ENCODE measurements at places on chromosomes 2 and 18.

- no peak for DNase-seq
These were observed 82.3 kb downstream of the VAPA start for GRCh38 chr18:9996094-9996493.

- DNase-seq: no peak
These were observed 6.0 kb upstream of the BMP10 start for GRCh38 chr2:68877079-68877772.

DNA sequence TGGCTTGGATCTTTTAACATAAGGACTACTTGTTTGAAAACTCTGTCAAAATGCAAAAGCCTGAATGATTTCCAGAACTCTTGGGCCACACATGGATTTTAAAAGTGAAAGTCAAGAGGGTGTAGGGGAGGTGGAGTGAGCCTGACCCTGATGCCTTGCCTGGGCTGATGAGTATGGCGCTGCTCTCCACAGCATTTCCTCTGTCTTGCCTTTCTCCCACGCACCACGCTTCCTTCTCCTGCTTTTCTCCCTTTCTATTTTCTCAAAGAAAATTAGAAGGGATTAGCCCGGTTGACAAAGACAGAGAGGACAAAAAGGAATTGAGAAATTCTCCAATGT lies 207.0 kb upstream of the CCDC68 start:
- no peak for DNase-seq

DNA sequence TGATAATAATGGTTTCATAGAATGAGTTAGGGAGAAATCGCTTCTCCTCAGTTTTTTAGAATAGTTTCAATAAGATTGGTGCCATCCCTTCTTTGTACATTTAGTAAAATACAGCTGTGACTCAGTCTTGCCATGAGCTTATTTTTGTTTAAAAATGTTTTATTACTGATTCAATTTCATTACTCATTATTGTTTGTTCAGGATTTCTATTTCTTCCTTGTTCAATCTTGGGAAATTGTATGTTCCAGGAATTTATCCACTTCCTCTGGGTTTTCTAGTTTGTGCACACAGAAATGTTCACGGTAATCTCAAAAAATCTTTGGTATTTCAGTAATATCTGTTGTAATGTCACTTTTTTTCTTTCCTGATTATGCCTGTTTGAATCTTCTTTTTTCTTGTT lies 371.5 kb upstream of the SETBP1 start:
- no peak for DNase-seq

DNA sequence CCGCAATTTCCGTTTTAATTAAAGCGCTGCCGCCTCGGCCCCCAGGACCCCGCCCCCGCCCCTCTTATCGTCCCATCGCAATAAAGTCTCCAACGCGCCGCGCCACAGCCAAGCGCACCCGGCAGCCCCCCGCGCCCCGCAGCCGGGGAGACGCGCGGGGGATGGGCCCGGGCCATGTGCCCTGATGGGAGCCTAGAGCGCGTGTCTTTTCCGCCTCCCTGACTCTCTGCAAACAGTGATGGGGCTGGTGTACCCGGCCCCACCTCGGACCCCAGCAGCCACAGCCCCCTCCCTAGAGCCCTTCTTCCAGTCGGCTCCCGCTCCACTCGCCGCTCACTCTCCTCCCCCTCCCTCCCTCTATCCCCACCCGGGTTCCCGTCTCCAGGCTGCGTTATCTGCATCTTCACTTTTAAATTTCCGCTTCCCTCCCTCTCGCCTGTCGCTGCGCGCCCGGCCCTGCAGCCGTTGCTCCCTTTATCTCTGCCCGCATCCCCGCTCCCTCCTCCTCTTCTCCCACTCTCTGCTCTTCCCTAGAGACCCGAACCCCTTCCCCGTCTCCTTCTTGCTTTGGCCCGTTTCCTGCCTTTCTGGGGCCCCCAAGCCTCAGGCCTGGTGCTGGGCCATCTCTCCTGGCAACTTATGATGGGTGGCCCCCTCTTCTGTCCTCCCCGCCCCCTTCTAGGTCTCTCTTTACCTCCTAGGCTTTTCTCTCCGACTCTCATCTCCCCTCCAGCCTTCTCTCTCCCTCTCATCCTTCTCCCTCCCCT lies 524 bp upstream of the FEV start:
- no peak for DNase-seq

- DNase-seq: peak; percentile 41
These were observed 4.3 kb upstream of the CDCA7 start for GRCh38 chr2:173350383-173350782.

GRCh38 chr2:232418466-232419244 lies 12.0 kb downstream of the ALPG start:
- DNase-seq: no peak

- no peak for DNase-seq
These were observed 109.8 kb downstream of the ADCYAP1 start for GRCh38 chr18:1014509-1014908.

- DNase-seq: no peak
These were observed 36.4 kb downstream of the NEDD4L start for GRCh38 chr18:58080451-58080850.

All from germinal center (tissue), 1 donor.